ENCODE measurements at places on chromosomes 11 and 22.

DNA sequence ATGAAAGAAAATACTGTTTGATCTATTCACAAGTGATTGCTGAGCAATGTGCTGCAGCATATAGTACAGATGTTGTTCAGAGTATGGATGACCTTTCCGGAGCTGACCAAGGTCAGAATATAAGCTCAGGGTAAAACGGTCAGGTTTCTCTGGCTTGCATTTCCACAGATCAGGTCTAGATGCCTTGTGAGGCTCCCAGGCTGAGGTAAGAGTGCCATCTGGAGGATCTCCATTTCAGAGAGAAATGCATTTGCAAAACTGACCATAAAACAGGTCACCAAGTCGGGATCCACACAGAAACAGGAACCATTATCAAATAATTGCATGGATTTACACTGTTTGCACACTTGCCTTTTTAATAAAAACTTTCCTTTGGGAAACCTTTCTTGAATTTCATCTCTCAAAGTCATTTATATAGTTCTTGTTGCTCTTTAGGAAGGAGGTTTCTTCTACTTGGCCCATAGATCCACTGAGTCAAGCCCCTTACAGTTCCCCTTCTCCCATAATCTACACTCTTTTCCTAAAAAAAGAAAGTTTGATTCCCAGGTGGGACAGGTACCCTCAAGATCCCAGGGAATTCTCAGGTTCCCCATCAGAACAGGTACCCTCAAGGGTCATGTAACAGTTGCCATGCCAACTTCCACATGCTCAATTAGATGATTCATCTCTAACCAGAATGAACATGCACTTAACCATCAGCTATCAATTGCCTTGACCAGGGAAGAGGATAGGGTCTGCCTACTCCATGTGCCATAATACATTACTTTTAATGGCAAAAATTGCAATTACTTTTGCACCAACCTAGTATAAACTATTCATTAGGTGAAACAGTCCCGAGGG lies 25.0 kb upstream of the TMPRSS5 start:
- DNase-seq: no peak

DNA sequence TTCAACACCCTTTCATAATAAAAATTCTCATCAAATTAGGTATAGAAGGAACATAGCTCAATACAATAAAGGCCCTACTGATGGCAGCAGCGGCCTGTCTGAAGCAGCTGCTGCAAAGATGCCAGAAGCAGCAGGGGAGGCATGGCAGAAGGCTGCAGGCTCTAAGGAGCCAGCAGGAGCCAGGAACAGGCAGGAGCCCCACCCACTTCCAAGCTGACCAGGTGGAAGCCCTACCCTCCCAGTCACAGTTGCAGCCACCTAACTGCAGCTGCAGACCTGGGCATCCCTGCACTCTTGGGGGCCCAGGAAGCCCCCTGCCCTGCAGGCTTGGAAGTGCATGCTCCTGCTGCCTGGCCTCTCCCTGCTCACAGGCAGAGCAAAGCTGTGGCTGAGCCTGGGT lies 18.2 kb upstream of the OR6A2 start:
- DNase-seq: no peak

- DNase-seq: no peak
Observed at GRCh38 chr22:32531931-32532819, 57.6 kb downstream of the FBXO7 start.

DNA sequence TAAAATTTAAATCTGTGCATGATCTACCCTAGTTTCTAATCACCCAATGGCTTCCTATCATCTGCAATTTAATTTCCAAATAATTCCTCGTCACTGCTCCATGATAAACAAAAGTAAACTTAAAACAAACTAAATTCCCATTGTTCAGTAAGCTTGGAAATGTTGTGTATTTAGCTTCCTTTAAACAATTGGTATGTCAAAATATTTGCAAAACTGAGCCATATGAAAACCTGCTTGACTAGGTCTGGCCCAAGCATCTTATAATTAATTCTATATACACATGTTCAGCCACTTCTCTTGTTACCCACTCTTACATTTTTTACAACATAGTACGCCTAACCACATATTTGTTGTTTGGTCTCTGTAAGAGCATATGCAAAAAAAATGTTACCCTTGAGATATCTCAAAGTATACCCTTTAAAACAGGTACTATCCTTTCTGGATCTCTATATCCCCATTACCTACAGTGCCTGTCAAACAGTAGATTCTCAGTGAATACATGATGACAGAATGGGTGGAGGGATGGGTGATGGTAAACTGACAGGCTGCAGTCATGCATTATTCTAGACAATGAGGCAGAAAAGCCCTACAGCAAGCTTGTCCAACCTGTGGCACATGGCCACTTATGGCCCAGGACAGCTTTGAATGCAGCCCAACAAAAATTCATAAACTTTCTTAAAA lies 1277.9 kb upstream of the TENM4 start:
- DNase-seq: no peak

DNA sequence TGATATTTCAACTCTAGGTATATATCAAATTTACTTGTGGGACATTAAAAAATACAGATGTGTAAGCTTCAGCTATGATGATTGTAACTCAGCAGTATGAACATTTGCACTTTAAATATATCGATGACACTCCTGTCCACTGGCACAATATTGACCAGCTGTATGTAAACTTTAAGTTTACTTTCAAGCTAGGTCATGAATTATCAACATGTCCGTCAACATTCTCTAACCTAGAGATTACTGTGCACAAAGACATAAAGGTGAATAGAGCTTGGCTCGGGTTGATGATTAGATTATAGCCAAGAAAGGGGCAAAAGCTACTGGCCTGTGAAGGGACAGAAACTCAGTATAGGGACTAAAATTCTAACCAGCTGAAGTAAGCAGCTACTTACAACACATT lies 286.6 kb downstream of the SWAP70 start:
- DNase-seq: no peak

GRCh38 chr11:5737670-5738392 lies 1.6 kb downstream of the OR56B1 start:
- no peak for DNase-seq

Data from left lobe of liver (tissue), 2 donors.